ENCODE measurements at places on chromosomes 11 and 22.

DNA sequence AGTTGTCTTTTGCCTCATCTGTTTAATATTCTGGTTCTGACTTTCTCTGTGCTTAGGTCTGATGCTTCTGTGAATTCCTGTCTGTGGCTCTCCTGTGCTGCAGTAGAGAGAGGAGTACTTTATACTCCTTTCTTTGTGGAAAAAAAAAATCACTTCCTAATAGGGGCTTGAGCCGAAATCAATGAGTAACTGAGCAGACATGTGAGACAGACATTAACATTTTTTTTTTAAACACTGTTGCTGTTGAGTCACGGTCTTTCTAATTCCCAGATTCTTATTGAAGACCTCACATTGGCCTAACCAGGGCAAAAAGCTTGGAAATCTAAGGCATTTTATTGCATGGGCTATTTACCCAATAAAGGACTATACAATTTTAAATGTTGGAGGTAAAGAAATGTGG lies 86.1 kb downstream of the GRM5 start:
- no peak for DNase-seq

GRCh38 chr11:94708176-94708575 lies 60.0 kb upstream of the AMOTL1 start:
- DNase-seq = no peak

GRCh38 chr11:119714189-119714588 lies 14.8 kb downstream of the NECTIN1 start:
- DNase-seq = no peak

- DNase-seq = no peak
These were observed 16.3 kb downstream of the CTNND1 start for GRCh38 chr11:57777969-57778317.

DNA sequence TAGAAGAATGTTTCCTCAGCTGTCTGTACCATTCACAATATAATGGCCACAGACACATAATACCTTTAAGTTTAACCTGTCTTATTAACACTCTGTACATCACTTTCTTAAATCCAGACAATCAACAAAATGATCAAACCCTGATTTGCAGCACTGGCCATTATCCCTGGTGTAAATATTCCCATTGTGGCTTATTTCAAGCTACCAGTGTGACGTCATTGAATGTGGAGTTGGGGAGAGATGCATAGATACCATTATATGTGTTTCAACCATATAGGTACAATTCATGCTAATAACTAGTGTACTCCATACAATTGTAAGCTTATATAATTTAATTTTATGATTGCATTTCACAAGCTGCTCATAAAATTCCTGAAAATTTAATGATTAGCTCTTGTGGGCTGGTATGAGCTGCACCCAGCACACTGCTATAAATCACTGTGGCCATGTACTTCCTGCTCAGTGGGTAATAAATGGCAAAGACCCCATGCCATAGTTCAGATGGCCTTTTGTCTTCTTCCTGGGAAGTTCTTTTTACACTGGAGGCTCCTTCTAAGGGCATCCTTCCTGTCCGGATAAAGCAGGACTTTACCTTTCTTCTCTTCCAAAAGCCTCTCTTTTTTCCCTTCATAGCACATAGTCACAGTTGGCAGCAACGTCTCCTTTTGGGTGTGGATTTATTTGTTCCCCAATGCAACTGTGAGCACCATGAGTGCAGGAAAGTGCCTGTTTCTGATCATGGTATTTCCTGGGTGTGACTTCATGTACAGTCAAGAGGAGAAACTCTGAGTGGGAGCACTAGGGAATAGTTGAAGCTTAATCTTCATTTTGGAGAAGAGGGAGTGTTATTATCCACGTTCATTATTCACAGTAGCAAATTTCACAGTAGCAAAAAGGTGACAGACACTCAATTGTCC lies 87.8 kb downstream of the MIAT start:
- no peak for DNase-seq

- DNase-seq = no peak
These were observed 64.7 kb upstream of the FAT3 start for GRCh38 chr11:92159931-92160330.

DNA sequence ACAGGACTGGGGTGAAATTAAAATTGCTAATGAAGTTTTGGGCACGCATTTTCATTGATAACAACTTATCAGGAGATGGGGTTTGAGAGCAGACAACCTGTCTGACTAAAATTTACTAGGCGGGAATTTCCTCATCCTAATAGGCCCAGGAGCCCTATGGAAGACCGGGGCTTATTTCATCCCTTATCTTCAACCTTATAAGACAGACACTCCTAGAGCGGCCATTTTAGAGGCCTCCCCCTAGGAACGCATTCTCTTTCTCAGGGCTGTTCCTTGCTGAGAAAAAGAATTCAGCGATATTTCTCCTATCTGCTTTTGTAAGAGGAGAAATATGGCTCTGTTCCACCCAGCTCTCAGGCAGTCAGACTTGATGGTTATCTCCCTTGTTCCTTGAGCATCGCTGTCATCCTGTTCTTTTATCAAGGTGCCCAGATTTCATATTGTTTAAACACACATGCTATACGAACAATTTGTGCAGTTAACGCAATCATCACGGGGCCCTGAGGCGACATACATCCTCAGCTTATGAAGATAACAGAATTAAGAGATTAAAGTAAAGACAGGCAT lies 39.3 kb upstream of the ZC3H12C start:
- DNase-seq = no peak

- no peak for DNase-seq
These were observed 80.1 kb upstream of the ALX4 start for GRCh38 chr11:44389963-44390605.

DNA sequence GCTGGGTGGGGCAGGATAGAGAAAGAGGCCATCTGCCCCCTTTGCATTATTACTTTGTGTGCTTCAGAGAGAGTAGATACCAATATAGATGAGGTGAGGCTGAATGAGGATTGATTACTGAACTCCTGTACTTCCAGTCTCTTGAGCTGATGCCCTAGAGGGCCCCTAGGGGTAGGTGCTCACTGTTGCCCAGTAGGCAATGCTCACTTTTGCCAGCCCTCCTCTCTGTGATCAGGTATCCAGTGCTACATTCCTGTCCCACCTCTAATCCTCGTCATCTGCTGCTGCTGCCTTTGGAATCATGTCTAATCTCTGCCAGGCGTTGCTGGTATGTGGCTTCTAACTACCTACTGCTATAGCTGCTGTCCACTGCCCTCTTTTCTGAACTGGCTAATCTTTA lies 57.2 kb downstream of the CCDC83 start:
- DNase-seq = no peak

GRCh38 chr22:24338726-24339451 lies 68.3 kb downstream of the SPECC1L start:
- DNase-seq = no peak

GRCh38 chr11:77732143-77732542 lies 88.4 kb downstream of the RSF1 start:
- DNase-seq = no peak

GRCh38 chr11:45272701-45273100 lies 13.4 kb downstream of the SYT13 start:
- no peak for DNase-seq

GRCh38 chr11:63870351-63871140 lies 31.6 kb downstream of the MARK2 start:
- DNase-seq = no peak

GRCh38 chr22:21103633-21104032 lies 57.9 kb downstream of the LRRC74B start:
- no peak for DNase-seq

DNA sequence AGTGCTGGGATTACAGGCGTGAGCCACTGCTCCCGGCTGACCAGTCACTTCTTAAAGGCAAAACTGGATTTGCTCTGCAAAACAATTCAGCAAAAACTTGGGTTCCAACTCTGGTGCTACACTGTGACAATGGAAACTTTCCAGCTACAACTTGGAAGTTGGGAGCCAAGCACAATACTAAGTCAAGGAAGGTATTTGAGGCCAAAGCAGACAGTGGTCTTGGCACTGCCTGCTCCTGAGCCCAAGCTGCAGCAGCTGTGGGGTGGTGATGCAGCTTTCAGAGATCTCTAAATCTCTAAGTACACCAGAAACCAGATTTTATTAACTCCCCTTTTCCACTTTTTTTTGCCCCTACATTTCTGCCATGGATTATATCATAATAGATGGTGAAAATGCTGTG lies 17.5 kb downstream of the ADM start:
- DNase-seq = no peak

DNA sequence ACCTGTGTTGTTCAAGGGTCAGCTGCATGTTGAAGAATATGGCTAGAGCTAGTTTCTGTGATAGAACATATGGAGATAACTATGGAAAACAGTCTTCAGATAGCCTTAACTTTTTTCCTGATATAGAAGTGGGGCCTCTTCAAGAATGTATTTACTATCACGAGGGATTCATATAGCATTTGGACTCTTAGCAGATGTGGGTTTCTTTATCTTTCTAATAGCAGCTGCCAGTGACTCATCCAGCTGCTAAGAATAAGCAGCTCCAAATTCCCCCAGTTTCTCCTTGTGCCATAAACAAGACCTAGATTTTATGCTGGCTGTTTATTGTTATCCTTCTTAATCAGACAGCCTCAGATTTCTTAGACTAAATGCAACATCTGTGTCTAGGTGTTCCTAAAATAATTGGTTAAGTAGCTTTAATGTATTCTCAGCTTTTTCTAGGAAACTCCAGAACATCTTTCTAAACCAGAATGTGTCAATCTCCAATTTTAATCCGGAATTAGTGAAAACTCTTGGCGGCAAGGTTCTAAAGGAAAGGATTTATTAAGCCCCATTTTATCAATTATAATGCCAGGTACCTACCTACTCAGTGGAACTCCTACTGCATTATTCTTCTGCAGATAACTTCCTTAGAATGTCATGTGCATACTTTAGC lies 119.8 kb downstream of the CSTPP1 start:
- DNase-seq = no peak

GRCh38 chr11:76810151-76810853 lies 27.1 kb downstream of the TSKU start:
- peak; percentile 60 for DNase-seq

DNA sequence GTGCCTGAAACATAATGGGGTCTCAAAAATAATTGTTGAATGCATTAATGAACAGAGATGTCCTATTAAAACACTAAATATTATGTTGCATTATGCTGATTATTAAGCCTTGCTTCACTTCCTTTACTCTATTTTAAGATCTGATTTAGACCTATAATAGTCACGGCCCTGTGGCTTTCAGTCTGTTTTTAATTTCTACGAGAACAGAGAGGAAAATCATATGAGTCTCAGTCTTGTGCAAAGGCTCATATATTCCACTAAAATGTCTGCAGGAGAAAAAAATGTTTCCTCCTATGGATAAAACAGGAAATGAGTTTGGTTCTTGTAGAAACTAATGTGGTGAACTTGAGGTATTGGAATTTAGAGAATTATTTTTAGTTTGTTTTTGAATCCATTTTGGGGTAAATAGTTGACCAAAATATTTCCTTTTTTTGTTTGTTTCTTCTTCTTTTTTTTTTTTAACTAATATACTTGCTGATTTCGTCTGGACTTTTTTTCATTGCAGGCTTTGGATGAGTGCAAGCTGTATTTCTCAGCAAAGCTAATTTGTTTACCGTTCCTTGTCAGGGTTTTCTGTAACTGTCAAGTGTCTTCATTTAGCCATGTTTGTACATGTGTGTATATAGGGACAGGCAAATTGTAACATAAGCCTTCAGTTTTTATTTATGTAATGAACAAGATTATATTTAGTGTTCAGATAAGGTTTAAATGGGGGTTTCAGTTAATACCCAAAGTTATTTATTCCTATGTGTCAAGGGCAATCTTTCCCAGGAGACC lies 139.1 kb upstream of the DDI1 start:
- DNase-seq = no peak

DNA sequence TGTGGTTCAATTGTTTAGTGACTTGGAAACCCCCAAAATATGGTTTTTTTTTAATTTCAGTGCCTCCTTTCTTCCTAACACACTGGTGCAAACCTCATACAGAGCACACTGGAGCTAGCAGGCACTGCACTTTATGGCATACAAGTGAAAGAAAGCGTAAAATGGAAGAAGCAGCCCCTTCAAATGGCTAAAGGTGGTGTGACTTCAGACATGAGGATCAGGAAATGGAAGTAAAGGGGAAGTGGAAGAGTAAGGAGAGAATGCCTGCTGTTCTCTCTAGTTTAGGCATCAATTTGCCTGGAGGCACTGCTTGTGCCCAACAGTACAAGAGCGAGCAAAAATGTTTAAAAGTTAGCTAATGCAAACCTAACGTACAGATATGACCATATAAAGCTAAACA lies 5.7 kb downstream of the RSF1 start:
- DNase-seq = no peak

DNA sequence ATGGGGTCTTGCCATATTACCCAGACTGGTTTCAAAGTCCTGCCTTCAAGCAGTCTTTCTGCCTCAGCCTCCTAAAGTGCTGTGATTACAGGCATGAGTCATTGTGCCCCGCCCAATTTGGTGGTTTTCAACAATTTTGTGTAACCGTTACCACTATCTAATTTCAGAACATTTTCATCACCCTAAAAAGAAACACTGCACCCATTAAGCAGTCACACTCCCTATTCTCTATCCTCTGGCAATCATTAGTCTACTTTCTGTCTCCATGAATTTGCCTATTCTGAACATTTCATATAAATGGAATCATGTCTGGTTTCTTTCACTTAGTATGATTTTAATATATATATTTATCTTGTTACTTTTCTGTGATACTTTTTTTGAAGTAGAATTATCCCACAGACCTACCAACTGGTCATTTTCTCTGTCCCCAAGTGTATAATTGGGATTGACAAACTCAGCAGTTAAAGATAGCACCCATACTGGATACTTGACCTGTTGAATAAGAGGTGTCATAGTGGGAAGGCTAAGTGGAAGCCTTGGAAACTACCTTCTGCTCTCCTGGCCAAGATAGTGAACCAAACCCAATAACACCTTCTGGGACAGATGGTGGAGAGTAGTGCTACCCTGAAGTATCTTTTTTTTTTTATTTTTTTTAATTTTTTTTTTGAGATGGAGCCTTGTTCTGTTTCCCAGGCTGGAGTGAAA lies 64.8 kb downstream of the STIM1 start:
- DNase-seq = no peak

GRCh38 chr22:23268139-23268712 lies 87.9 kb downstream of the BCR start:
- DNase-seq = no peak

- no peak for DNase-seq
These were observed 142.9 kb downstream of the NCAM1 start for GRCh38 chr11:113103932-113104690.

- DNase-seq = no peak
These were observed 220.0 kb downstream of the C11orf91 start for GRCh38 chr11:33480626-33481025.

GRCh38 chr22:42699281-42699975 lies 21.2 kb downstream of the A4GALT start:
- DNase-seq = no peak

DNA sequence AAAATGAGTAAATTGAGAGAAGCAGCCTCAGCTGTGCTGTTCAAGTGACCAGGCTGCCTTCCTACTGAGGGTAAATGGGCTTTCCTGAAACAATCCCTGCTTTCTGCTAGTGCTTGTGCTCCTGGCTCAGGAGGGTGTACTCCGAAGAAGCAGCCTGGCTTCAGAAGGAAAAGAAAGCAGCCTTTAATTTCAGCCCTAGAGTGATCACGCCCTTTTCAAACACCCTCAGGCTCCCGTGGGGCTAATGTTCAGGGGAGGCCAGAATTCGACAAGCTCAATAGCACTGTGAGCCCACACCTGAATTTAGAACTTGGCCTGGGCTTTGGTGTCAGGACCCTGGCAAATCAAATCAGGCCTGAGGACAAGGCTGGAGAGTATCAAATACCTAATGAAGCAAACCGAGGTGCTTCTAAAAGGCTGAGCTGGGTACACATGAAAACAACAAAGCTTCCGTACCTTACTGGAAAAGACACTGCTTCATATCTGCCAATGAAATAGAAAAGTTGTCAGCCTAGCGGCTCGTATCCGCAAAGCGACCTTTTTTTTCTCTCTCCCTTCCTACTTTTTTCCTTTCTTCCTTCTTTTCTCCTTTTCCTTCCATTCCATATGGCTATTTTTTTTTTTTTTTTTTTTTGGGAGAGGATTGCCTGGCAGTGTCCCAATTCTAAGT lies 387.8 kb downstream of the SOX6 start:
- DNase-seq = no peak
